ENCODE measurements at places on chromosomes 12 and 14.

GRCh38 chr14:102171173-102172020 is 31.7 kb downstream of the WDR20 start:
- DNase-seq = no peak

- no peak for DNase-seq
Observed at GRCh38 chr14:98858561-98858960, 413.4 kb downstream of the BCL11B start.

DNA sequence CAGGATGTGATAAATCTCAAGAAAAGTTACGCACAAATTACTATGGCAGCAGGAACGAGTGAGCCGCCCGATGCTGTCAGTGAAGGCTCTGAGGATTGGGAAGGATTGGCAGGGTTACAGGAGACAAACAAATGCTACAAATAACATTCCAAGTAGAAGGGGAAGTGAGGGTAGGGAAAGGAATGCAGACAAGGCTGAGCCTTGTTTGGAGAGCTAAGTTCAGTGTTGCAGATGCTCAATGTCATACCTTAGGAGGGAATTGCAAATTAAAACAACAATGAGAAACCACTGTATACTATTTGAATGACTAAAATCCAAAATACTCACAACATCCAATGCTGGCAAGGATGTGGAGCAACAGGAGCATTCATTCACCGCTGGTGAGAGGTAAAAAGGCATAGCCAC is 1.3 kb downstream of the CLEC9A start:
- DNase-seq = no peak

- no peak for DNase-seq
Observed at GRCh38 chr12:28936221-28936620, 212.9 kb upstream of the FAR2 start.

- DNase-seq = no peak
Observed at GRCh38 chr12:124698211-124698997, 131.0 kb upstream of the NCOR2 start.

GRCh38 chr12:20757-21156 is 45.8 kb upstream of the IQSEC3 start:
- DNase-seq = no peak
